Urinary bladder (tissue), 4 donors: ENCODE measurements at places on chromosomes 2 and 18. TPM values are rescaled to one million over a fixed set of nuclear protein-coding genes. Genes with fewer than 3 reads are reported as not detected.

DNA sequence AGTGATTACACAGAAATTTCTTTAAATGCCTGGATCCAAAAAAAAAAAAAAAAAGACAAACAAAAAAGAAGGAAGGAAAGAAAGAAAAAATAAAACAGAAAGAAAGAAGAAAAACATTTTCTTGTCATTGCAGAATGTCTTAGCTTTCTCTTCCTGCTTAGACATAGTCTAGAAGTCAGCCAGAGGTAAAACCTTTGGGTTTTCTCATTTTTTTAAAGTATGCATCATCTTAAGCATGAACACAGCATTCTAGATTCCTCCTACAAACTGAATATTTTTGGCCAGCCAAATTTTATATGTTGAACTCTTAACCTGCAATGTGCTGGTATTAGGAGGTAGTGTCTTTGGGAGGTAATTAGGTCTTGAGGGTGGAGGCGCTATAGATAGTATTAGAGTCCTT lies 243.9 kb downstream of the TRIB2 start:
- DNase-seq: no peak

DNA sequence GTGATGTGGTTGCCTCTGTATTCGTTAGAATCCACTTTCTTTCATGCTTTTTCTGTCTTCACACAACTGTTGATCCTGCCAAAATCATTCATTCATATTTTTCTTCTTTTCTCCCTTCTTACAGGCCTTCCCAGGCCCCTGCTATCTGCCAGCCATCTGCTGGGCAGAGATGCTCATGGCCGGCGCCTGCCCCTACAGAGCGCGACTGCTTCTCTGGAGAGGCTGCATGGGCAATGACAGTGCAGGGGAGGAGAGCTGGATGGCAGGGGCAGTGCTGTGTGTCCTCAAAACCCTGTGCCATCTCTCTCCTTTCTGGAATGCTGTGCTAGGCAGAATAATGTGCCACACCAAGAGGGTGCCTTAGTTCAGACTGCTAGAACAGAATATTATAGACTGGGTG lies 125.2 kb downstream of the INHBB start:
- DNase-seq: no peak

- DNase-seq: no peak
These were observed 19.3 kb downstream of the INPP5D start for GRCh38 chr2:233079473-233079877.

DNA sequence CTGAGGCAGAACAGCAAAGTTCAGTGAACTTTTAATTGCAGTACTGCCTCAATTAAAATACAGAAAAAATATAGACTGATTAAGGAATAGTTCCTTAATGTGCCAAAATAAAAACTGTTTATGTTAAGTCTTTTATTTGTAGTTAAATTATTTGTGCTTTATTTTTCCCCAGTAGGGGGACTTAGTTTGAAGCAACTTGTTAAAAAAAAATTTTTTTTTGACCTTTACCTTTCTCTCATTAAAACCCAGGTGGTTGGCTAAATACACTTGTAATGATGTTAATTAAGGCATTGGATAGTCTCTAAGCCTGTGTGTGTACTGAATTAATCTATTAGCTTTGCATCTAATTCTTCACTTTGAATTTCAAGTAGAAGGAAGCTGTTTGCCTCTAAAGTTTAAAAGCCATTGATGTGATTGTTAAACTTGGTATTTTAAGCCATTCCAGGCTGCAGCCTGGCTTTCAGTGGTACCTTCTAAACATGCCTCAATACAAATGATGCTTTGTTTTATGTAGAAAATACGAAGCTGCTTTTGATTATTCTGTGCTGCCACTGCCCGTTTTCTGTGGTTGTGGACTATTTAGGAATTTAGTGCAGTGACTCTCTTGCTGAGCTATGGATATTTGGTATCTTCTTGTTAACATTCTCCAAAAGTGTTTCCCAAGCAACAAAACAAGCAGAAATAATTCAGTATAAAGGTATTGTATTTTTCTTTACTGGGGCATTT lies 102.9 kb downstream of the TANC1 start:
- DNase-seq: no peak

DNA sequence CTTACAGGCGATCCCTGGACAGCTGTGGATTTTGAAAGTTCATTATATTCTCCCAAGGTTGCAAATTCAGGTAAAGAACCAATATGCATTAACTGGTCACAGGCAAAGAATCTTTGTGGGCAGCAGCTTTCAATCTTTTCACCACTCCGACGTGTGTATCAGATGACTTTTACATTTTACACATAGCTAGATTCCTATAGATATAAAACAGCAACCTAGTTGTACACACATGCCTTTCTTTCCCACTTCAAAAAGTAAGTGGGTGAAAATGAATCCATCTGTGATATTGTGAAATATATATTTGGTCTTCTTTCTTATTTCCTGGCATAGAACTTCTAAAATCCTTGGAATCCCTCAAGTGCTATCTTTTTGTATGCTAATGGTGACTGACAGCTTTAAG lies 72.5 kb downstream of the SCG2 start:
- no peak for DNase-seq

DNA sequence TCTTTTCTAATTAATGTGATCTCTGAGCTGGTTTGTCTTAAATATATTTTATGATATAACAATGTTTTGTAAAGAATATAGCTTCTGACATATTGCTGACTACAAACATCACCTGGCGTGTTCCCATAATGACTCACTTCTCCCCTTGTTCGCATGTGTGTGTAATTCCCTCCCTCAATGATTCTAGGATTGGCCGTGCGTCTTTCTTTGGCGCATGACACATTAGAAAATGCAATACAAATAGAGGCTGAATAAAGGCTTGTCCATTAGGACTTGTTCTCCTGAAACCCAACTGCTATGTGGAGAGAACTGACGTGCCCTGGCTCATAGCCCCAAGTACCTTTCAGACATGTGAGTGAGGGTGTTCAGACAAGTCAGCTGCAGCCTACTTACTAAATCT lies 159.7 kb upstream of the CDH20 start:
- DNase-seq: no peak

The NT5DC4 gene
- not detected for polyA plus RNA-seq

The SS18 gene
- polyA plus RNA-seq: 51.2 TPM

The LRP1B gene
- polyA plus RNA-seq: 0.05 TPM

The GALR1 gene
- polyA plus RNA-seq: 0.25 TPM
